ENCODE measurements at places on chromosomes 5 and 9.

- no peak for DNase-seq
Measured at GRCh38 chr5:143776951-143777350, 35.0 kb upstream of the HMHB1 start.

GRCh38 chr9:87701931-87702421 lies 23.9 kb upstream of the CTSL start:
- DNase-seq = no peak

GRCh38 chr9:112757282-112757883 lies 6.8 kb downstream of the SNX30 start:
- no peak for DNase-seq

DNA sequence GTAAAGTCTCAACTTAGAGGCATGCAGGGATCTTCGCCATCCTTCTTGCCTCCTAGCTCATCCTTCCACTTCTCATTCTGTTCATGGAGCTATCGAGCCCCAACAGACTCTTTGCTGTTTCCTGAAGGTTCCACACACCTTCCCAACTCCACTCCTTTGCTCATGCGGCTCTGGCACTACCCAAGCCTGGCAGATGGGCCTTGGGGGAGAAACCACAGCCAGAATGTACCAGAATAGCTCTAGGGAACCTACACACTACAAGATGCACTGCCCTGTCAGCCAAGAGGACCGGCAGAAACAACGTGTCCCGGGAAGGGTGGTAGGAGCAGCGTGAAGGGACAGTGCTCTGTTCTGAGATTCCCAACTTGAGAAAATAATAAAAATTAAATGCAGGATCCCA lies 178.9 kb downstream of the GABBR2 start:
- DNase-seq = no peak

DNA sequence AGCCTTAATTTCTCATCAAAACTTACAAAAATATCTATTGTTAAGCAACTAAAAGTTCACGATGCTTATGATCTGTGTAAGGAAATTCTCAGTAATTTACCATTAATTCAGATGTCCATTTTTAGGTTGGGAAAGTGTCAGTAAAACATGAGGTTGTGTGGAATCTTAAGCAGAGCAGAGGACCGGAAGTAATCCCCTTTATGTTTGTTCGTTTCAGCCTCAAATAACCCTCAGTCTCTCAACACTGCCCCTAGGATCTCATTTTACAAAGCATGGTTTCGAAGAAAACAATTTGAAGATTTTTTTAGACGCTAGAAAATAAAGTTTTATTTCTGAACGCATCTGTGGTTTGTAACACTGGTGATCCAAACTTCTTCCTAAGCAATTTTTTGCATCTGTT lies 504.2 kb downstream of the MAT2B start:
- DNase-seq = no peak

DNA sequence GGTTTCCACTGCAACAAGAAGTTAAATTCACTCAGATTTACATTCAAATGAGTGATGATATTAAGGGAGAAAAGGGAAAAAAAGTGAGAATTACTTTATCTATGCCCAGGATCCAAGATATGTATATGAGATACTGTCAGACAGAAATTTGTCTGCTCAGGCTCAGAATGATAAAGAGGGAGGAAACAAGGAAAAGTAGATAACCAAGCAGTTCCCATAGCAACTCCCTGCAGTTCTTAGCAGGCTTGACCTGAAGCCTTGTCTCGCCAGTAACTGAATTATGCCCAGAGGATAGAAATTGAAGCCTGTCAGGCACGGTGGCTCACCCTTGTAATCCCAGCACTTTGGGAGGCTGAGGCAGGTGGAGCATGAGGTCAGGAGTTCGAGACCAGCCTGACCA lies 304.4 kb downstream of the TLE1 start:
- no peak for DNase-seq

GRCh38 chr5:136337788-136338187 lies 27.6 kb downstream of the TRPC7 start:
- no peak for DNase-seq

GRCh38 chr5:146510559-146511125 lies 5.3 kb downstream of the GPR151 start:
- DNase-seq = no peak

GRCh38 chr5:127292030-127292735 lies 1.6 kb downstream of the MEGF10 start:
- no peak for DNase-seq

- no peak for DNase-seq
Measured at GRCh38 chr5:135392256-135392655, 6.8 kb downstream of the MACROH2A1 start.

- no peak for DNase-seq
Measured at GRCh38 chr5:132662925-132663770, 5.2 kb downstream of the IL13 start.

DNA sequence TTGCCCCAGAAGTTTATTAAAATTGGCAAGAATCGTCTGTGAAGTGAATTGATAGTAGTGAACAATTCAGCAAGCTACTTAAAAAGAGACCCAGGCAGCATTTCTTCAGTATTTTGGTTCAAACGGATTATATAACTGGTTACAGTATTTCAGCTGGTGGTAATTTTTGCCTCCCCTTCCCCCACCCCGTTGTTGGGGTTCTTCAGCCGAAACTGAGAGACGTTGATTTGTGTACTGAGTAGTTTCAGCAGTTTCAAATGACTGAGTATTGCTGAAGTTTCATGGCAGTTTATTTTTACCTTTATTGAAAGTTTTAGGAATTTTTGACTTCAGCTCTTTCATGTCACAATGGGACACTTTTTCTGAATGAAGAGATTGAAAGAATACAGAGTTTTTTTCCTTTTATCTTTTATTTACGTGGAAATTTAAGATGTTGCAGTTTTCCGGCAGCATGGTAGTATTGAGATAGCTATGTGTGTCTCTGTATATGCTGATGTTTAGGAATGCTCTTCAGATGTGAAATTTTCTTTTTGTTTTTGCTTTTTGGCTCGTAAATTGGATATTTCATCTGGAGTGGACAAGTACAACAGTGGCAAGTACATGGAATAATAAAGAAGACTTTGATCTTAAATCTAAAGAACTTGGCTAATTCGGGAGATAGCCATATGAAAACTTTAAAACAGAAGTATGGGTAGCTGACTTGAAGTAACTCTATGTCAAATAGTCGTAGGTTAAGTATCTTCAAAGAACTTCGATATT lies 1.9 kb downstream of the GPBP1 start:
- DNase-seq = no peak

DNA sequence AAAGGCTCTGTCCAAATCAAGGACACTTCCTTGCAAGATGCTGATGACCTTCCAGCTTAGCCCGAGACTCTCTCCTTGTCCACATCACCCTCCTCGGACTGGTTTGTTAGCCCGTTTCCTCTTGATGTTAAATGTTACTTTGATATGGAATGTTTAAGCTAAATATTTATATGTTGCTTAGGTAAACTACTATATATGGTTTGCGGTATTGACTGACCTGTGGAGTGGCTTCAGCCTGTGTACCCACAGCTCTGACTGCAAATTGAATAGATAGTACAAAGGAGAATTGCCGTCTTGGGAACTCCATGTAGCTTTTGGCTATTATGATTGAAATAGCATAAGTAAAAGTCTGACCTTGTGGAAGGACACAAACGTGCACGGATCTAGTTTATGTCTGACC lies 422.0 kb downstream of the YTHDC2 start:
- no peak for DNase-seq

GRCh38 chr5:156528673-156529072 lies 201.7 kb downstream of the SGCD start:
- DNase-seq = no peak

DNA sequence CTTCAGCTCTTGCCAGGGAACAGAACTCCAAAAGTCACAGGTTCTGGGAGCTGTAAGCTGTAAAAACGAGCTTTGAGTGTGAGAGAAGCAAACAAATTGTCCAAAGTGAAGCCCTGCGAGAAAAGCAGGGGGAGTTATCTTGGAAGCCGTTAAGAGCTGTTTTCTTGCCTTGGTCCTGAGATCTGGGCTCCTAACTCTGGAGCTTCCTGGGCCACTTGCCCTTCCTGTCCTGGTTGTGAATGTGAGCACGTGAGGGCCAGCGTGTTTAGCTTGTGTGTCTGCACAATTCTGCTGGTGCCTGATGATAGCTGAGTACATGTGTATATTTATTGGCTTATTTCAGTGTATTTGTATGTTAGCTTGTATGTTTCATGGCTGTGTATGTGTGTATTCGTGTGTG lies 40.5 kb downstream of the DAB2IP start:
- DNase-seq = no peak

GRCh38 chr9:7011395-7012067 lies 253.8 kb downstream of the KDM4C start:
- DNase-seq = no peak

- DNase-seq = no peak
Measured at GRCh38 chr9:134293611-134294152, 32.6 kb upstream of the RXRA start.

DNA sequence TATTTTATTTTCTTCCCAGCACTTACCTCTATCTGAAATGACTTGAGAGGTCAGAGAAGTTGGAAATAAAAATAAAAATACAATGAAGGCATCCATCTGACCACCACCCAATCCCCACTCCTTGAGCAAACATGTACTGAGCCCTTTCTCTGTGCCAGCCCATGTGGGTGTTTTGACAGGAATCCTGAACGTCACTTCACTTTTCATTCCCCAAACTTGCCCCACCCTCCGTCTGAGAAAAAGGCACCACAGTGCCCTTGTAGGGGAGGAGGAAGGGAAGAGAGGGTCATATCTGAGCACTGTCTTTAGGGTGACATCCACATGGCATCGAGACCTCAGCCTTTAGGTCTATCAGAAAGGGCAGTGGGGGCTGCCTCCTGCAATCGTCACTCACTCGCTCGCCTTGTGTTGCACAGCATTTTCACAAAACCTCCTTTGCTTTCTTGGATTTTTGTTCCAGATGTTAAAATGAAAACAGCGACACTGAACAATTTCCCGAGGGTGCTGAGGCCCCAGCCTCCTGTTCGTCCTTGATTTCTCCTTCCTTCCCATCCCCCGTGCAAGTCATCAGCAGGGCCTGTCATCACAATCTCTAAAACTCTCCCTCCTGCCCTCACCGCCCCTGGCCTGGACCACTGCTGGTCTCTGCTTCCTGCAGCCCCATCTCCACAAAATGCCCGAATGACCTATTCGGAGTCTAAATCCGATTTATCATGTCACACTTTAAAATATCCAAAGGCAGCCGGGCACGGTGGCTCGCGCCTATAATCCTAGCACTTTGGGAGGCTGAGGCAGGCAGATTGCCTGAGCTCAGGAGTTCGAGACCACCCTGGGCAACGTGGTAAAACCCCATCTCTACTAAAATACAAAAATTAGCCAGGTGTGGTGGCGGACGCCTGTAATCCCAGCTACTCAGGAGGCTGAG lies 13.0 kb downstream of the HIGD2A start:
- DNase-seq = no peak

DNA sequence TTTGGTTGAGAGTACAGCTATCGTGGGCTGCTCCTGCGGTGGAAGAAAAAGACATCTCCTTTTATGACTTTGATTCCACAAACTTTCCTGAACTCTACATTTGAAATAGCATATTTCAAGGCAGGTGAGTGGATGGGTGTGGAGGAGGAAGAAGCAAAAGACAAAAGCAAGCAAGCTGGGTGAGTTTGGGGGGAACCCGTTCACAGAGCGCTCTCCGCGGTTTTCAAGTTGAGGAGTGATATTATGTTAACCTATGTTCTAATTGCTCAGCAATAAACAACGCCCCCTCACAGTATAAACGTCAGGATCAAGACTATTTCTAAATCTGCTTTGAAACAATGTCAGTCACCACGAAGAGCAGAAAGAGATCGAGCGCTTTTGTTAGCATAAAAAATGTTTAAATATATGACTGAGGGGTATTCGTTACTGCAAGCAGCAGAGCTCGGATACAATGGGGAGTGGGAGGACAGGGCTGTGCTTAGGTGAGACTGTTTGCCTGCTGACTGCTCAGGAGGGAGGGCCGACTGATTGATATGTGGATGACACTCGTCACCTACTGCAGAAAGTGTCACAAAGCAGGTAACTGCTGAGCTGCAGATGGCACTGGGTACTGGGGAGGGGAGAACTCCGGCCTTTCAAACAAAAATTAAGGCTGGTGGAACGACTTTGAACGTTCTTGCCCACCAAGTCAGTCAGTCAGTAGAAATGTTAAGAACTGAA lies 236.5 kb downstream of the DRD1 start:
- no peak for DNase-seq

DNA sequence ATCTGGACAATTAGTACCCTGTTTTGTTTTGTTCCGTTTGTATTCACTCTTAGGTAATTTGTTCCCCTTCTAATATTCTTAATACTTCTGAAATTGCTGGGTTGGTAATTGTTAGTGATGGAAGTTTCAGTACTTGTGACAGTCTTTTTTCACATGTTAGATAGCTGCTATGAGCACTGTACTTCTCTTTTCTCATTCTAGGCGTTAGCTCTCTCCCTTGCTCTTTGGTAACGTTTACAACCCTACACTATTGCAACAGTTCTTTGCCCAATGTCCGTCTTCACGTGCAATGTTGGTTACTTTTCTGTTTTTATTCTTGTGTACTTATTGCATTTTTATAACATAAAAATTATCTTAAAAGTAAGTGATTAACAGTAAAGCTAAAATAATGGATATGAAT lies 1509.0 kb downstream of the MAT2B start:
- DNase-seq = no peak

DNA sequence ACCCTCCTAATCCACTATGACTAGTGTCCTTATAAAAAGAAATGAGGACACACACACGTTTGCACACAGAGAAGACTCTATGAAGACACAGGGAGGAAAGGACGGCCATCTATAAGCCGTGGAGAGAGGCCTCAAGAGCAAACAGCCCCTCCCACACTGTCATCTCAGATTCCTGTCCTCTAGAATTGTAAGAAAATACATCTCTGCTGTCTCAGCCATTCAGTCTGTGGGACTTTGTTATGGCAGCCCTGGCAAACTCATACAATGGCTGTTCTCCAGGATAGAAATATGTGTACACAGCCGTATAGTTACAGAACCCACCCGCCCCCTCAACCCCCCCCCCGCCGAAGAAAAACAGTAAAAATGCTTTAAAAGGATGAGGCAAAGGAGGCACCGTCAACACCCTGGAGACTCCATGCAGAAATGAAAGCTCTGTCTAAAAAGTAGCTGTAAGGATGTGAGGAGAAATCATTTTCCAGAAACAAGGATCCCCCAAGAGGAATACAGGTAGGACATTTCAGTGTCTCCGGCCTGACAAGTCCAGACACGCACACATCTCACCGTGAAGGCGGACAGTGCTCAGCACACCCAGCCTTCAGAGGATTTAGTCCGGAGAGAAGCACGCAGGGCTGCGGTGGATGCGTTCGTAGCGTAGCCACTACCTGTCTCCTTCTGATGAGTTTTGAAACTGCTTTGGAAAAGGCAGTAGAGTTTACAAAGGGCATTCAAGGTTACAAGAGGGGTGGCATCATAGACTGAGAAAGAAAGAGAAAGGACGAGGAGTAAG lies 110.8 kb upstream of the ERCC6L2 start:
- no peak for DNase-seq

DNA sequence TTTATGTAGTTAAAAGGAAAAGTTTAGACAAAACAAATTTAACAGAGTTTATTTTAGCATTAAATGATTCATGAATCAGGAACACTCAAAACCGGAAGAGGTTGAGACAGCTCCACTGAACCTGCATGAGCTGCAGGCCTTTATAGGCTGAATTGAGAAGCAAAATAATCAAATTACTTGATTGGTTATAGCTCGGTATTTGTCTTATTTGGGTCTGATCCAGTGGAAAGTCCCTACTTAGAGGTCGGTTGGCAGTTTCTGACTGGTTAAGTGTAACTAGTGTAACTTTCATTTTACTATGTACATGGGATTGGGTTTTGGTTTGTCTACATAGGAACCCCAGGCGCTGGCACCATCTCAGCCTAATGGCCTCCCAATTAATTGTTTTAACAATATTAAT lies 74.1 kb upstream of the PIK3R1 start:
- no peak for DNase-seq

GRCh38 chr5:122877518-122877917 lies 32.1 kb downstream of the SNX24 start:
- DNase-seq = no peak

- DNase-seq = no peak
Measured at GRCh38 chr5:122697191-122697590, 77.7 kb upstream of the SNX2 start.
